ENCODE measurements at places on chromosomes 2 and 18.

- no peak for DNase-seq
Measured at GRCh38 chr18:48913201-48913600, 37.6 kb downstream of the SMAD7 start.

GRCh38 chr2:17878281-17879136, at the start of gene KCNS3:
TSS of gene KCNS3 (plus strand) at chr2:17878667. CDS start at chr2:17931009, 52,342 bp downstream.
- no peak for DNase-seq

- DNase-seq = no peak
Measured at GRCh38 chr2:83386549-83386948, 1072.5 kb downstream of the SUCLG1 start.

GRCh38 chr2:100962366-100963025, 39.6 kb upstream of the RPL31 start:
- no peak for DNase-seq

GRCh38 chr2:107242811-107243210, 356.8 kb upstream of the ST6GAL2 start:
- DNase-seq = no peak

GRCh38 chr2:135839713-135840112, 2.7 kb upstream of the LCT start:
- DNase-seq = no peak

GRCh38 chr2:137023205-137023604, 257.9 kb downstream of the THSD7B start:
- no peak for DNase-seq

DNA sequence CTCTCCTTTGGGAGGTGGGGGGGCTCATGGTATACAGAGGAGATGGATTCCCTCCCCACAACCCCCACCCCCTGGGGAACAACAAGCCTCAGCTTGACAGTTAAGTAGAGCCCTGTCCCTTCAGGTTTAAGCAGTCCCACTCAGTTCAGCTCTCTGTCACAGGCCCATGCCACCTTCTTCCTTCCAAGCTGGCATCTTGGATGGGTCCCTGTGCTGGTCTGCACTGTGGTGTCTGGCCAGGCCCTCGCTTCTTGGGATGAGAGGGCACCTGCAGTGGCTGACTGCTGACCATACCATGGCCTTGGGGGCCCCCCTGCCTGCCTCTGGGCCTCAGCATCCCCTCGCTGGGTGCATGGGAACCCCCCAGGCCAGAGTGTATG, 20.4 kb upstream of the GPR17 start:
- no peak for DNase-seq

DNA sequence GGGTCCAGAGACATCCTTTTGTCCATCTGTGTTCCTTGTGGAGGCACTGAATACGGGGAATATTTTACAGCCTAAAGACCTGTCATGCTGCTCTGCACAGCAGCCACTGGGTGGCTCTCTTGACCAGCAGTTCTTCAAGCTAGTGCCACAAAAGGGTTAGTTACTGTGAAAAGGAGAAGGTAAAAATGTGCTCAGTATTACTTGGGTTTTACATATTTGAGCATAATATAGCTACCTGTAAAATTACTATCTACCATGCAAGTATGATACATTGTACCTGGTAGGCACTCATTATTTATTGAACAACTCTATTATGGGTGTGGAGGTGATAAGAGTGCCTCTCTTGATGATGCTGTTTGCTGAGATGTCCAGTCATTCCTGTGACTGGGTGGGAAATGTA, 23.6 kb downstream of the FZD5 start:
- peak; percentile 30 for DNase-seq

DNA sequence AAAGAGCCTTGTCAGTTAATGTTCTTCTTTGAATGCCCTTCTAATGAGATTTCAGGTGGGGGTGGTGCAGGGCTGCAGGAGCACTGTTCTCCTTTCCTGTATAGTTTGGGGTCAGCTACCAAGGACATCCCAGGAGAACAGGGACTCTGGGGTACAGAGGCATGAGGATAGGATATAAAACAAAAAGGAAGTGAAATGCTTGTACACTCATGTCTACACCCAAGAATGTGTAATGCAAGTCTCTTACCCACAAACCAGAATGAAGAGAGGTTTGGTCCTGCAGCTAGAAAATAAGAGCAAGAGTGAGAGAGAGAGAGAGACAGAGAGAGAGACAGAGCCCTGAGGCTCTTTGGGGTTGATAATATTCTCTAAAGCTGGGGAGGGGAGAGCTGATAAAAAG, 151.8 kb upstream of the KCTD1 start:
- no peak for DNase-seq

DNA sequence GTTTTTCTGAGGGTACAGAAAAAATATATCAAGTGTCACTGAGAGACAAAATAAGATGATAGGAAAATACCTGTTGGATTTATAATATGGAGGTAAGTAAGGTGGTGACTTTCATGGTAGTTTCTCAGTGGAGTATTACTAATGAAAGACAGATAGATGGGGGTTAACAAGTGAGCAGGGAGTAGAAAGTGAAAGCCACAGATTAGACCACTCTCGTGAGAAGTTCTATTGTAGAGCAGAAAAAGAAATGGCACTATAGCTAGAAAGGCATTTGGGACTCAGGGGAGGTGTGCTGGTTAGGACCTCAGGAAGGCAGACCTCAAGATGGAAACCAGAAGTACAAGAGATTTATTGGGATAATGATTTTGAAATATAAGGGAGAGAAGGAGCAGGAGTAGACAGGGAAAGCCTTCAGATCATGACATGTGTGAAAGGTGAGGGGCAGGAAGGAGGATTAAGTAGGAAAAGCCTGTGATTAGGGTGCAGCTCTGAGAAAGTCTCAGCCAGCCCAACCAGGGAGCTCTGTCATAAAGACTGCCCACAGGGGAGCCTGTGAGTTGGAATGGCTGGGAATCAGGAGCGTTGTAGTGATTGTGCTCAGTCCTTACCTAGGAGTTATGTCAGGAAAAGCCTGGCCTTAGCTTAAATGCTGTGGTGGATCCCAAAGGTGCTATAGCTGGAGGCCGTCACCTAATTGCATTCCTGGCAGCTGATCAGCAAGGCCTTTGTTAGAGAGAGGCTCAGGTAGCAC, 198.1 kb downstream of the IKZF2 start:
- DNase-seq = no peak

DNA sequence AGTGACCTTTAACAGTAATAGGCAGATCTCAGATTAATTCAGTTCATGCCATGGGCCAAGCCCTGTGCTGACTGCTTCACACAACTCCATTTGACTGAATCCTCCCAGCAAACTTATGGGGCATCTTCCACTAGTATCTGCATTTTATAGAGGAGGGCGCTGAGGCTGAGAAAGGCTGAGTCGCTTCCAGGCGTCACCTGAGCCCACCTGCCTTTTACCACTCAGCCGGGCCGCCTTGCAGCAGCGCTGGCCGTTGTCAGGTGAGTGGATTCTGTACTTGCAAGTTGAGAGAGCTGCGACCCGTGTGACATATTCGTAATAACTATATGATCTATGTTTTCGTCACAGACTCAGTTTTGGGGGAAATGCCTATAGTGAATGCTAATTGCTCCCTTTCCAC, 59.3 kb upstream of the B3GNT7 start:
- DNase-seq = no peak

DNA sequence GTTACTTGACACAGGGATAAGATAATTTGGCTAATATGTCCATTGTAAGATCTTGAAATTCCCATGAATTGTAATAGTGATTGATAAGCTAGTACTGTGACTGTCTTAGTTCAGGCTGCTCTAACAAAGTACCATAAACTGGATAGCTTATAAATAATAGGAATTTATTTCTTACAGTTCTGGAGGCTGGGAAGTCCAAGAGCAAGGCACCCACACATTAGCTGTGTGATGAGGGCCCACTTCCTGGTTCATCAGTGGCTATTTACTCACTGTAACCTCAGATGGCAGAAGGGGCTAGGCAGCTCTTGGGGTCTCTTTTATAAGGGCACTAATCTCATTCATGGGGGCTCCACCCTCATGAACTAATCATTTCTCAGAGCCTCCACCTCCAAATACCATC, 28.5 kb downstream of the NOSTRIN start:
- DNase-seq = no peak

DNA sequence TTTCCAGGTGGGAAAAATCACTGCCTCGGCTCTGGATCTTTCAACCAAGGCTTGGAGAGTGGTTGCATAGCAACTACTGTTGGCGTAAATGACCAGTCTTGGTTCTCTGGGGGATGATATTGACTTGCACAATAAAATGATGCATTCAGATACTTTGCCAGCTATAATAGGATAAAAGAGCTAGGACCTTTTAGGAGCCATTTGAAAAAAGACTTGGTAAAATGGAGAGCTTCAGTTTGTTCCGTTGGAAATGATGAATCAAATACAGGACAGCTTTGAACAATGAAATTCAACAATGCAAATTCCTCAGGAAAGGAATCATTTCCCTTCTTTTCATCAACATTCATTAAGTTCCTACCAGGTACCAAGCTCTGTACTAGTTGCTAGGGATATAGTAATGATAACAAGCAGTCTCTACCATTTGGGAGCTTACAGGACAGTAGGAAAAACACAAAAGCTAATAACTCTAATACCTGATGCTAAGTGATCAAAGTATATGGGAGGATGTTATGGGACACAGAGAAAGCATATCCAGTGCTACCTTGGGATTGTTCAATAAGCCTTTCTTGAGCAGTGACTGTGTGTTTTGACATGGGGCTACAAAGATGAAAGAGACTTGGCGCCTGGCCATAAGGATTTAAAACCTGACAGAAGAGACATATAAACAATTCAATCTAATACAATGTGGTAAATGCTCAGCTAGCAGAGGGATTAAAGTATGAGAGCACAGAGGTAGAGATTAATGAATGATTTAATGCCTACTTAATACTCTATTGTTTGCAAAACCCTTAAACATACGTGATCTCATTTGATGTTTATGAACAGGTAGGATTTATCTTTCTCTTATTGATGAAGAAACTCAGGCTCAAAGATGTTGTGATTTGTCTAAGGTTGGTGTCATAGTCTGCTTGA, 110.7 kb downstream of the QPCT start:
- no peak for DNase-seq

DNA sequence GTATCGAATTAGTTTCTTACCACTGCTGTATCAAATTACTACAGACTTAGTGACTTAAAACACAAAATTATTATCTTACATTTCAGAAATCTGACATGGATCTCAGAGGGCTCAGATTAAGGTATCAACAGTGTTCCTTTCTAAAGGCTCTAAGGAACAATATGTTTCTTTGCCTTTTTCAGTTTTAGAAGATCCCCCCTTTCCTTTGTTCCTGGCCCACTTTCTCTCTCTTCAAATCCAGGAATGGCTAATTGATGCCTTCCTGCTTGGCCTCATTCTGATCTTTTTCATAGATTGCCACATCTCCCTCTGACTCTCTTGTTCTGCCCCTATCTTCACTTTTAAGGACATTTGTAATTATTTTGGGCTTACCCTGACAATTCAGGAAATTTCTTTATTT, 65.7 kb downstream of the LRP1B start:
- no peak for DNase-seq

DNA sequence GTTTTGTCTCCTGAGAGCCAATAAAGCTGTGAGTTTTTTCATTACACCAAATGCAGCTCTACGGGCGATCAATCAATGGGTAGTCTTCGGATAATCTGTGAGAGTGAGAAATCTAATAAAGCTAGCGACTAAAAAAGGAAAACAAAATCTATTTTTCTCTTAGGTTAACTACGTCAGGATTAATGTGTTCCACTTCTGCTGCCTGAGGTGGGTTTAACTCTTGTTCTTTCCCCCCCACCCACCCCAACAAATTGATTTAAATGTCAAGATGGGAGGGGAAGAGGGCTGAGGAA, 63.0 kb upstream of the PSMD14 start:
- no peak for DNase-seq

Data from KG1 (cell line).